Body of pancreas (tissue), 4 donors: ENCODE measurements at places on chromosomes 2 and 18. TPM values are rescaled to one million over a fixed set of nuclear protein-coding genes. Genes with fewer than 3 reads are reported as not detected.

The TBR1 gene
- total RNA-seq: not detected

The RAB6C gene
- total RNA-seq: not detected

The CDK15 gene
- not detected for total RNA-seq

The SP140L gene
- total RNA-seq: 9.9 TPM

The CDKL4 gene
- 0.52 TPM for total RNA-seq

The TSHZ1 gene
- total RNA-seq: 8.3 TPM

The SYT4 gene
- 0.33 TPM for total RNA-seq

The PIKFYVE gene
- total RNA-seq: 23.9 TPM

The ABHD1 gene
- 0.33 TPM for total RNA-seq

DNA sequence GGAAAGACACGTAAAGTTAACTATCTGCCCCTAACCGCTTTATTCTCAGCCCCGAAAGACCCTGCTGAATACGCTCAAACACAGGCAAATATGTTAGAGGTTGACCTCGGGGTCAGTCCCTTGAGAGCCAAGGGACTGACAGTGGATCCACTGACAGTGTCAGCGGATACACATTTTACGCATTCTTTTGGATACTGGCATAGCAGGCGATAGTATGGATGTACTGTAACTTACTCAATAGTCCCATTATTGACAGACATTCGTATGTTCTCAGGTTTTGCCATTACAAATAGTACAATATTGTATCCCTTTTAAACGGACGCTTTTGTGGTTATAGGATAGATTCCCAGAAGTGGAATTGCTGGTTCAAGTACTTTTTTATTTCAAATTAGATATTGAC lies 13.4 kb downstream of the ATP6V1B1 start:
- H3K4me1 ChIP-seq: peaks cover 11% of the 10 kb centered on the region
- no peaks in the 10 kb centered on the region for H3K36me3 ChIP-seq
- no peaks in the 10 kb centered on the region for H3K27me3 ChIP-seq
- DNase-seq: no peak
- H3K27ac ChIP-seq: no peak overlapping the region

GRCh38 chr2:47503481-47504070 lies 100.6 kb downstream of the MSH2 start:
- no peak overlapping the region for H3K4me3 ChIP-seq
- H3K4me1 ChIP-seq: no peaks in the 10 kb centered on the region
- H3K36me3 ChIP-seq: no peaks in the 10 kb centered on the region
- no peak overlapping the region for H3K27ac ChIP-seq
- H3K27me3 ChIP-seq: no peaks in the 10 kb centered on the region
- DNase-seq: no peak

GRCh38 chr18:2625217-2625616 lies 30.3 kb upstream of the SMCHD1 start:
- no peak for DNase-seq
- no peaks in the 10 kb centered on the region for H3K4me1 ChIP-seq
- no peak overlapping the region for H3K4me3 ChIP-seq
- H3K27me3 ChIP-seq: no peaks in the 10 kb centered on the region

DNA sequence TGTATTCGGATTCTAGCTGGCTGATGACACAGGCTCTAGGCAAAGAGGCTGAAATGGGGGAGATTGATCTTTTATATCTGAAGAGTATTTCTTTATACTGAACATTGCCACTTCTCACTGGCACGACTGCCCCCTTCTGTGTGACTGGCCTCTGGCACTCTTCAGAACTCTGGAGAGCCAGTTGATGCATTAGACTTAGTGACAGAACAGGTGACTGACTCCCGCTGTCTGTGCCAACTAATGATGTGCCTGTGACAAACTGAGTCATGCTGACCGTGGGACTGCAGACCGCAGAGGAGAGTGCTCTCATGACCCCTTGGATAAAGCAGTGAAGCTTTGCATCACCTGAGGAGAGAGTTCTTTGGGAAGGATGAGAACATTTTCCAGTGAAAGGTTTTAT lies 14.4 kb downstream of the MGAT5 start:
- H3K4me3 ChIP-seq: no peak overlapping the region
- no peaks in the 10 kb centered on the region for H3K4me1 ChIP-seq
- no peaks in the 10 kb centered on the region for H3K36me3 ChIP-seq
- no peak overlapping the region for H3K27ac ChIP-seq
- H3K27me3 ChIP-seq: no peaks in the 10 kb centered on the region

GRCh38 chr2:57720728-57721627 lies 325.6 kb upstream of the VRK2 start:
- no peaks in the 10 kb centered on the region for H3K27me3 ChIP-seq
- H3K36me3 ChIP-seq: no peaks in the 10 kb centered on the region
- H3K4me3 ChIP-seq: no peak overlapping the region
- no peak overlapping the region for H3K27ac ChIP-seq
- peak; percentile 40 for DNase-seq
- peaks cover 6% of the 10 kb centered on the region for H3K4me1 ChIP-seq

DNA sequence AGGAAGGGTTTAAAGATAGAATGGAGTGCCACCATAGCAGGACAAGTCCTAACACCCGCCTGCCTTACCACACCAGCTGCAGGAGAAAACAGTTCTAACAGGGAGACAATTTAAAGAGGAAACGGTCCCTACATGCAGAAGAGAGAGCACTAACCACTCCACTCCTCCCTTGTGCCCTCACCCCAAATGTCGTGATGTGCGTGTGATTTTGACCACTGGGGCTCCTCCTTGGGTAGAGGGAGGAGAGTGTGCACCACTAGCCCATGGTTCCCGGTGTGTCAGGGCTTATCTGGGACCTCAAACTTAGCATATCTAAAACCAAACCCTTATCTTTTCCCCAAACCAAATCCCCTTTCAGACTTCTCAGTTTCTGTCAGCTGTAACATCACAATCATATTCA lies 105.5 kb upstream of the CCDC68 start:
- no peaks in the 10 kb centered on the region for H3K36me3 ChIP-seq
- no peak overlapping the region for H3K4me3 ChIP-seq
- H3K27ac ChIP-seq: no peak overlapping the region
- no peaks in the 10 kb centered on the region for H3K27me3 ChIP-seq

DNA sequence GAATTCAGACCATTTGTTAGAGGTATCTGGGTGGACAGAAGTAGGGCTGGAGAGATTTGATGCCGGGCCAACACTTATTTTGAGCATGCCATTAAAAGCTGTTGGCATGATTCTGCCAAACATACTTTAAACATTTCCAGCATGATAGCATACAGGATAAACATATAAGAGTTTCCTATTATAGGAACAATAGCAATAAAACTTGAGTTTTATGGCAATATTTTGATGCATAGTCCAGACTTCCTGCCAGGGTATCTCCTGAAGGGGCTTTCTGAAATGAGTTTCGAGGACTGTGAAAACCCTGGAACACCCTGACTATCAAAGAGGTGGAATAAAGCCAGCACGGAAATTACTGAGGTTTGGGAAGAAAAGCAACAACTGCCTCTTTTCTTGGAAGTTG lies 1398.0 kb upstream of the NXPH2 start:
- no peaks in the 10 kb centered on the region for H3K27me3 ChIP-seq
- no peaks in the 10 kb centered on the region for H3K36me3 ChIP-seq
- H3K4me3 ChIP-seq: no peak overlapping the region
- H3K4me1 ChIP-seq: no peaks in the 10 kb centered on the region

DNA sequence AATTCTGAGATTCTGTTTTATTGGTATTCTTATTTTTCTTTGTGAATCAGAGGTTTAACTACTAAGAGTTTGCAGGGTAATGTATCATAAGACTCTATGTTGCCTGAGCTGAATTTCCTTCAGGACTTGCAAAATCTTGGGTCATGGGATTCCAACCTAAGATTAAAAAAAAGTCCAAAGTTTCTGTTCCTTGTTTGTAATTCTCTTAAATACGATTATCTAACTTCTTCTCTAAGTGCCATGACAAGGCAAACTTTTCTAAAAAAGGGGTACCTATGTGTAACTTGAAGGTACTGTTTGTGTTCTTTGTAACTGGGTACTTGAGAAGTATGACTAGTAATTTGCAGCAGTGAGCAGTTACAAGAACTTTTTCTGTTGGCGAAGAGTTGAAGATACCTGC lies 181.3 kb upstream of the ZEB2 start:
- H3K4me3 ChIP-seq: no peak overlapping the region
- no peak for DNase-seq
- no peaks in the 10 kb centered on the region for H3K4me1 ChIP-seq
- no peaks in the 10 kb centered on the region for H3K27me3 ChIP-seq

DNA sequence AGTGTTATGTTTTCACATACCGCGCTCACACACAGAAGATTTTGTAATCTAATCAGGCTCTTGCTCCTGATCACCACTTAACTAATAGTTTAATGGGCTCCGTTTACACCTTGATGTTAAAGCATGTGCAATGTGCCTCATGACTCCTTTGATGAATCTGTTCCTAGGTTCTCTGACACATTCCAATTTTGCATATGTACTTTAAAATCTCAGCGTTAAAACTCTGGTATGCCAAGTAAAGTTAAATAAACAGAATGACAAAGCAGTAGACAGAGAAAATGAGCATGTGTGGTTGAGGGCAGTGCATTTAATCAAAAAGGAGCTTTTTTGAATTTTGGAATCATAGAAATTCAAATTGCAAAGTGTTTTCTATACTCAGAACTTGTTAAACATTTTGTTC lies 96.4 kb downstream of the TCF4 start:
- H3K4me1 ChIP-seq: no peaks in the 10 kb centered on the region
- no peaks in the 10 kb centered on the region for H3K36me3 ChIP-seq
- H3K27me3 ChIP-seq: no peaks in the 10 kb centered on the region
- no peak overlapping the region for H3K4me3 ChIP-seq
- no peak for DNase-seq
- H3K27ac ChIP-seq: no peak overlapping the region

DNA sequence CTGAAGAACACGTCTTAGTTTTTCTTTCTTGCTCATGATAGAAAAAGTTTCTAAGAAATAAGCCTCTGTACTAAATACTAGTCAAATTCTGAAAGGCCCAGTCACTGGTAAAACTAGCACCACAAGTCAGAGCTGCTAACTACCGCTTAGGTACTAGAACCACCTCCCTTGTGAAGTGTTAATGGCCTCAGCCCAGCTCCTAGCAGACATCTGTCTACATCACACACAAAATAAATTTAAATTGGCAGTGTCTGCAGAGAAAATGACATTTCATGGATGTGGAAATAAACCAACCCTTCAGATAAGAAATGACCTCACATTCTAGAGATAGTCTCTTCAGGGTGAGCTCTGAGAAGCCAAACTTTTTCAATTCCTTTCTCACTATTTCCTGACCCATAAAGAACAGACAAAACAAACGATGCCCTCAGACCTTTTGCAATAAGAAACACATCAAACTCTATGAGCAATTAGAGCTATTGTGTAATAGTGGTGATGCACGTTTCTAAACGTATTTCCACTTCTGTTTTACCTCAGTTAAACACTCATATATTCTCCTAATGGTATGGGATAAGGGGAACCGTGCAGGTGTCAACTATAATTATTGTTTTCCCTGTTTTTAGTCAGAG lies 70.3 kb upstream of the DSG1 start:
- H3K4me3 ChIP-seq: no peak overlapping the region
- DNase-seq: no peak
- no peaks in the 10 kb centered on the region for H3K36me3 ChIP-seq
- peaks cover 39% of the 10 kb centered on the region for H3K4me1 ChIP-seq
- no peaks in the 10 kb centered on the region for H3K27me3 ChIP-seq
- no peak overlapping the region for H3K27ac ChIP-seq

- H3K36me3 ChIP-seq: no peaks in the 10 kb centered on the region
- DNase-seq: no peak
- H3K4me1 ChIP-seq: peaks cover 16% of the 10 kb centered on the region
- no peaks in the 10 kb centered on the region for H3K27me3 ChIP-seq
Measured at GRCh38 chr2:36477746-36478145, 120.2 kb downstream of the FEZ2 start.

GRCh38 chr18:62101321-62101721 lies 85.5 kb downstream of the PIGN start:
- no peaks in the 10 kb centered on the region for H3K27me3 ChIP-seq
- no peak overlapping the region for H3K4me3 ChIP-seq
- H3K4me1 ChIP-seq: no peaks in the 10 kb centered on the region
- no peak overlapping the region for H3K27ac ChIP-seq
- peaks cover 4% of the 10 kb centered on the region for H3K36me3 ChIP-seq
